ENCODE measurements at places on chromosomes 11 and 22. TPM values are rescaled to one million over a fixed set of nuclear protein-coding genes. Genes with fewer than 3 reads are reported as not detected.

The TMPRSS13 gene
- total RNA-seq, result not detected

The CEP57 gene
- total RNA-seq, result 17.6 TPM

The RAB3IL1 gene
- total RNA-seq, result 14.0 TPM

The TPH1 gene
- not detected for total RNA-seq

The KIAA1671 gene
- 12.8 TPM for total RNA-seq

The MUC6 gene
- not detected for total RNA-seq

The OR2AT4 gene
- not detected for total RNA-seq
